ENCODE measurements at places on chromosomes 3 and 15.

- DNase-seq, result no peak
Measured at GRCh38 chr15:66957431-66957720, 108.0 kb upstream of the SMAD3 start.

DNA sequence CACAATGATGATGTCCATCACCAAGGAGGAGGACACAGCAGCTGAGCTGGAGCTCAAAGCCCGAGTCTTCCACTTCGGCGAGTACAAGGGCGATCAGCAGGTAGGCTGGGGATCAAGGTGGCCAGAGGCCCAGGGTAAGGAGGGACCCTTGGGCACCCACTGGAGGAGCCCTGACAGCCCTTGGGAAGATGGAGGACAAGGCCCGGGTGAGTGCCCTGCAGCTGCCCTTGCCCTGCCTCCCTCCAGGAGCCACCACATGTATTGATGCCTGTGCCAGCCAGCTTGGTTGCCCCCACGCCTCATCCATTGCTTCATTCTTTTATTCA, 38.4 kb downstream of the CFAP100 start:
- DNase-seq, result no peak

GRCh38 chr3:64229903-64230302, 4.6 kb upstream of the PRICKLE2 start:
- DNase-seq, result no peak

DNA sequence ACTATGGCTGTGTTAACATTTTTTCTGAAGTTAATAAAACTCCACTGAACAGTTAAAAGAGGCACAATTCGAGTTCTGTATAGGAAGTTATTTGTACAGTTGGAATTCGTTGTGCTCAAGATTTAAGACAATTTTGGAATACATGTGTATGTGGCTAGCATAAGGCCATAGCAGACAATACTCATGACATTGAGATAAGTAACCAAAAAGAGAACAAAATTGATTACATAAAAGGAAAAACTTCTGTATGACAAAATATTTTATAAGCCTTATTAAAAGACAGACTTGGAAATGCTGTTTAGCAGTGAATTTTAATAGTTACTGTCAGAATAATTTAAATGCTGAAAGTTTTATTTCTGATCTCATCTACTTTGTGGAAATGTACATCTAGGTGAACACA, 17.7 kb upstream of the EDEM1 start:
- no peak for DNase-seq

DNA sequence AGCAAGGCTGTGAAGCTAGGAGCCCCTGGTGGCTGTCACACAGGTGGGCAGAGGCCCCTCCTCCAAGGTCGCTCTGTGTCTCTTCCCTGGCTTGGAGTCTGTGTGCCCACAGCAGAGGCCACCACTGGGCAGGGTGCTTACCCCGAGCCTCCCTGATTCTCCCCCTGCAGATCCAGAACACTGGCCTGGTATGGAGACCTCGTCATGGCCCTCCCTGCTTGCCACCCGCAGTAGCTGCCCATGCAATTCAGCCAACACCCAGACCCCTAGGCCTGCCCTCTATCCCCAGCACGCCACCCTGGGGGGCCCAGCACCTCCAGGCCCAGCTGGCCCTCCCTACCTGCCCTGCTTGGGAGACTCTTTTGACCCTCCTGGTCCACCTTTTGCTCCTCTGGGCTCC, 5.5 kb upstream of the RHO start:
- no peak for DNase-seq

GRCh38 chr3:161851941-161852566, 355.4 kb downstream of the OTOL1 start:
- no peak for DNase-seq

- no peak for DNase-seq
Measured at GRCh38 chr3:11982341-11982941, 21.7 kb upstream of the SYN2 start.

- DNase-seq, result no peak
Measured at GRCh38 chr3:107824822-107825371, 265.9 kb downstream of the CD47 start.

GRCh38 chr15:61367953-61368352, 138.9 kb upstream of the RORA start:
- DNase-seq, result no peak

- DNase-seq, result no peak
Measured at GRCh38 chr3:66014651-66015050, 24.1 kb downstream of the MAGI1 start.

DNA sequence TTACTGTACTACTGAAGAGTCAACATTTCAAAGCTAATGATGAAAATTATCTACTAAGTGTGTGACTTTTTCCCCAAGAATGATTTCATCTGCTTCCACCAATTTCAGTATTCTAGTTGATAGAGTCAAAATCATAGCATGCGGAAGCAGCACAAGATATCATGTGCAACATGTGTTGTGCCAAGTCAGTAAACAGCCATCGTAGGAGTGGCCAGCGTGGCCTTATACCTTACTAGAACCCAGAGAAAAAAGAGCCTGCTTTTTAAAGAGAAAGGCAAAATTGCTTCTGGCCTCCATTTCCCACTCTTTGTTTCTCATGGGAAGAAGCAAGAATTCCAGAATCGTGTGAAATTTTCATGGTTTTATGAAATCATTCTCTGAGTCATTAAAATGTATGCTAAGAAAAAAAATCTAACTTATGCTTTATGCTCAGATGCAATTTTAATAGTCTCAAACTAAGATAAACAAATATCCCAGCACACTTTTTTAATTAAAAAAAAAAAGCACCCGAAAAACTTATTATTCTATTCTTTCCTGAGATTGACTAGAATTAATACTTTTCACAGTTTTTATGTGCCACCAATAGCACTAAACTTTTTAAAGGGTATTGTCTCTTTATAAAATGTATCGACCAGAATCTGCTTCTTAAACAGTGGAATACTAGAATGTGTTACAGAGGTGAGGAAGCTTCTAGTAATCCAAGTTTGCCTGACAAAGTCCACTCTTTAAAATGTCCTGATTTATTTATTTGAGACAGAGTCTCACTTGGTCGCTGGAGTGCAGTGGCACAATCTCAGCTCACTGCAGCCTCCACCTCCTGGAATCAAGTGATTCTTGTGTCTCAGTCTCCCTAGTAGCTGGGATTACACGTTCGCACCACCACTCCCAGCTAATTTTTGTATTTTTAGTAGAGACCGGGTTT, 87.3 kb downstream of the MBNL1 start:
- DNase-seq, result no peak

DNA sequence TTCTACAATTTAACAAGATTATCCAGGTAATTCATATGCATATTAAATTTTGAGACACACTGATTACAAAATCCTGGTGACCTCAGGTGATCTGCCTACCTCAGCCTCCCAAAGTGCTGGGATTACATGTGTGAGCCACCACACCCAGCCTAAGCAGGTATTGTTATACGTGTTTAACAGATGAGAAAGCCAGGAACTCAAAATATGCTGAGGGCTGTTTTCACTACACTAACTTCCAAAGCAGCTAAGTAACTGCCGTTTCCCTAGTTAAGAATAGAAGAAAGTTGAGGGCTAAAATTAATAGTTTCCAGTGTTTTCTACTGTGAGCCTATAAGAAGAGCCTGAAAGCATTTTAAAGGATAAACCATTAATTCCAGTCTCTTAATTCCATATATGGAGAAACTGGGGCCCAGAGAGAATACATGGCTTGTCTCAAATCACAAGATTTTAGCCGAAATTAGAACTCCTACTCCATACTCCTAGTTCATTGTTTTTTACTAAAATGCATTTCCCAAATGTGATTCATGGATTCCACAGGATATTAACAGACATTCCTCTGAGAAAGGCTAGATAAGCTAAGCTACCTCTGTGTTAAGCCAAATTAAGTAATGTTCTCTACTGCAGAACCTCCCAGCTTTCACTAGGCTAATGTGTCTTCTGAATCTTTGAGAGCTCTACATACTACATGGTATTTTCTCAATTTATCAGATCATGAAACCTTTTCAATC, 17.0 kb upstream of the AVEN start:
- DNase-seq, result no peak
